KBM-7 (cell line): ENCODE measurements at places on chromosomes 3 and 15.

GRCh38 chr15:47367726-47368390 is 349.4 kb upstream of the SEMA6D start:
- DNase-seq, result no peak

GRCh38 chr3:68017069-68017468 is 362.7 kb upstream of the SUCLG2 start:
- DNase-seq, result no peak

- DNase-seq, result no peak
These were observed 198.9 kb downstream of the ADAMTS9 start for GRCh38 chr3:64488939-64489338.

GRCh38 chr3:17980863-17981262 is 238.4 kb upstream of the TBC1D5 start:
- DNase-seq, result no peak

DNA sequence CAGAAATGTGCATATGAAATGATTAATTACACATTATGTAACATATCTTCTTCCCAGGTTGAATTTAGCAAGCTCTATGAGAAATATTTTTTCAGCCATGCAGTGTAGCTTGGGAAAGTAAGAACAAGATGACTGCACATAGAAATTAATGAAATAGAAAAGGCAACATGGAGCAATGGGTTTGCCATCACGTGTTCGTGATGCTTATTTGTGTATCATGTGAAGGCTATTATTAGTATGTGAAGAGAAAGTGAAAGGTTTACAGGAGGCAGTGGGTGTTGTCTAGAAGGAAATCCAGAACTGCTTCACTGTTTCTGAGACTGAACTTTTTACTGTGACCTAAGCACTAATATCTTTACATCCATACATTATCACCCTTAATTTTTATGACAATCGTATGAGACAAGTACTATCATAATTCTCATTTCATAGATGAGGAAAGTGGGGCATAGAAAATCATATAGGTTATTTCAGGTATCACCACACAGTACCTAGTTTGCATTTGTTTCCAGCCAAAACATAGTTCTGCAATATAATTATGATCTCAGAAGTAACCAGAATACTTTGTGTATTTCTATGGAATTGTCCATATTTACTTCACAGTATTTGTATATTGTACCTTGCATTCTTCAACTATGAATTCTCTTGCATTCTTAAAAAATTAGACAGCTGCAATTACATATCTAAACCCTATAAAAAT is 14.9 kb downstream of the SERPINI1 start:
- DNase-seq, result no peak

- no peak for DNase-seq
These were observed 118.5 kb downstream of the TLE3 start for GRCh38 chr15:69979262-69979661.

DNA sequence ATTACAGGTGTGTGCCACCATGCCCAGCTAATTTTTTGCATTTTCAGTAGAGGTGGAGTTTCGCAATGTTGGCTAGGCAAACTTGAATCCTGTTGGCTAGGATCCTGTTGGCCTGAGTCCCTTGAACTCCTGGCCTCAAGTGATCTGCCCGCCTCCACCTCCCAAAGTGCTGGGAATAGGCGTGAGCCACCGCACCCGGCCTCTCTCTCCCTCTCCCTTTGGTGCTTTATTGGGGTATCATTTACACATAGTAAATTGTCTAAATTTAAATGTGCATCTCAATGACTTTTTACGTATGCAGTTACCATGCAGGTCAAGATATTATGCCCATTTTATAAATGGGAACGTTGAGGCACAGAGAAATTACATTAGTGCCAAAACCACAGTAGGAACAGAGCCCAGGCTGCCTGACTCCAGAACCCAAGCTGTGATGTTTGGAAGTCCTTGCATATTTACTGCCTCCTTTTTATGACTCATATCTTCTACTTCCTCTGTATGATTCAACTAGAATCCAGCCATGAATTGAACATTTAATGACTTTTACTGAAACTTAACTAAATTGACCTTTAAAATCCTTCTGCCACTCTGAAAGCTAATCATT is 34.0 kb upstream of the RPP14 start:
- DNase-seq, result peak; percentile 23
